ENCODE measurements at places on chromosomes 5 and 9. TPM values are rescaled to one million over a fixed set of nuclear protein-coding genes. Genes with fewer than 3 reads are reported as not detected.

PCDHB9 gene
- total RNA-seq = 1.6 TPM

- DNase-seq = no peak
Observed at GRCh38 chr5:157546456-157547100, 29.0 kb downstream of the ADAM19 start.

DNA sequence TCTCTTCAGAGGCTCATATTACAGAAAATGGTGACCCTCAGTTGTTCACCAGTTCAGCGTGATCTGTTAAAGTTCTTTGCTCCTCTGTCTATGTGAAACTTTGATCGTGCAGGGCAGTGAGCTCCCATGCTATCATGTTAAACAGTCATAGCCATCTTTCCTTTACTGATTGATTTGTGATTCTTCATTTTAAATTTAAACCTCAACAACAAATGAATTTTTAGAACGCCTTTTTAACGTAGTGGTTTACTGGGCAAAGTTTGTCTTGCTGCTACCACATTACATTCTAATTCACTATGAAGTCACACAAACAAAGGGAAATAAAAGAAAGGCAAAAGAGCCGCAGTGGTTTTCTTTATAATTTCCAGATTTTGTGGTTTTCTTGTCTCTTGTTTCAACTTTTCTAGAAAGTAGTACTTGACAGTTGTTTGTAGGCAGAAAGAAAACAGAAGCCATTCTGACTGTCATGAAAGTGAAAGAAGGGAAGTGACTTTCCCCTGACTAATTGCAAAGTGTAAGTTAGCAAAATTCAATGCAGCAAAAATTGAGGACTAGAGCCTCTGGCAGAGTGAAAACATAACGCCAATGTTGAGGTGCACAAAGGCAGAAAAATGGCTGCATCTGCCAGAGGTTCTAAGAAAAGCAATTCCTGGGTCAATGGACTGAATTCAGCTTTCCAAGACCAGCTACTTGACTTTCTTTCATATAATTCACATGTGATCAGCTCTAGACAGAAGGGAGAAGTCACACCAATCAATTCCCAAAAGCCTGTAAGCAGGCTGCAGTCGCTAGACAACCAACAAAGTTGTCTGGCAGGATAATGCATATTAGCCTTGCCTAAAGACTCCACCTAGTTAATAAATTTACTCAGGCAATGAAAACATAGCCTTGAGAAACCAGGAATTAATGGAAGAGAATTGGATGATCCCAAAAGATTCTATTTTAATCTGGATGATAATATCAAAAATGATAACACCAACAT lies 7.1 kb upstream of the IFNA6 start:
- no peak for DNase-seq

GRCh38 chr9:88804254-88804596 lies 187.0 kb upstream of the S1PR3 start:
- peak; percentile 57 for DNase-seq

DNA sequence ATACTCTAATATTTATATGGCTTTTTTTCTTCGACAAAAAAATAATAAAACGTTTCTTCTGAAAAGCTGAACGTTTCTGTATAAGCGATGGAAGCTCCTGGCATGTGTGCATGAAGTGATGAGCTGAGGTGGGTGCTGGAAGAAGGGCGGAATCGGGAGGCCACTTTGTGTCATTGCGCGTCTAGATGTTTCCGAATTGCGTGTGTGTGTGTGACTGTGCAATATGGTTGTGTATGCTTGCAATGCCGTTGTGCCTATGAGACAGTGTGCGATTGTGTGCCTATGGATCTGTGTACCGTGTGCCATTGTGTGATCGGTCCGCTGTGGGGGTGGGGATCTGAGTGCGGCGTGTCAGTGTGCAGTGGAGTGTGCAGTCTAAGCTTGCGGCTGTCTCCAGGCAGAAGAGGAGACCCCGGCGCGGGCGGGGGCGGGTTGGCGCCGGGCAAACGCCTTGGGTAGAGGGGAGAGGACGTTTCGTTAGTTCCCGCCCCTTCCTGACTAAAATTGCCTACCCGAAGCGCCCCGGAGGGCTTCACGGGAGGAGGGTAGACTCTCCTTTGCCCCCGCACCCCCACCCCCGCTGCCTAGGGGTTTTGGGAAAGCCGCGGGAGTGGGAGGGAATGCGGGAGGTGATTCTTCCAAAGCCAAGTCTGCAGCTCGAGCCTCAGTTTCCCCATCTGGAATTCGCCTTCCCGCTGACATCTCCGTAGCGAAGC lies 24.2 kb downstream of the PCDHGC5 start:
- DNase-seq = peak; percentile 58

DNA sequence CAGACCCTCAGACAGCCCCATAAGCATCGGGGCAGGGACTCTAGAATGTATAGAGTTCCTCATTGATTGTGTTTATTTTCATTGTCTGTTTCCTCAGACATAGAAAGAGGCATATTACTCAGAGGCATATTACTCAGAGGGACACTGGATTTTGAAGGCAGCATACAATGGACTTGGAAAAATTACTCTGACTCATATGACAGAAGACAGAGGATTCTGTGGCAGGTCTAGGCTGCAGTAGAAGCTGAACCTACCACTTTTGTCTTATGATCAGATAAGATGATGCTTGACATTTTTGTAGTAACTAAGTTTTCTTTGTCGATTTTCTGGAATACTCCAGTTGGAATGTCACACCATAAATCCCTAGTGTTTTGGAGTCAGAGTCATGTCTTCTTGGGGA lies 105.2 kb downstream of the ST8SIA4 start:
- no peak for DNase-seq
